ENCODE measurements at places on chromosomes 12 and 14. TPM values are rescaled to one million over a fixed set of nuclear protein-coding genes. Genes with fewer than 3 reads are reported as not detected.

Gene CBLN3
- 1.3 TPM for total RNA-seq

Gene NGB
- total RNA-seq, result not detected

Gene GLIPR1L1
- total RNA-seq, result not detected

Gene DUSP6
- total RNA-seq, result 246 TPM

Gene PRIMA1
- total RNA-seq, result not detected

Gene TMEM119
- total RNA-seq, result under 0.01 TPM

Gene DIP2B
- 27.5 TPM for total RNA-seq

Gene PITPNM2
- 4.6 TPM for total RNA-seq

Gene STAT2
- 68.1 TPM for total RNA-seq

Gene HHIPL1
- total RNA-seq, result 4.4 TPM

Gene RERG
- not detected for total RNA-seq

Gene CLEC6A
- total RNA-seq, result not detected

Gene KLHDC1
- total RNA-seq, result 1.1 TPM

Gene LGR5
- not detected for total RNA-seq
